ENCODE measurements at places on chromosomes 7 and 10. TPM values are rescaled to one million over a fixed set of nuclear protein-coding genes. Genes with fewer than 3 reads are reported as not detected.

The FRMPD2 gene
- not detected for total RNA-seq

- DNase-seq, result no peak
Measured at GRCh38 chr7:27410812-27411544, 168.4 kb downstream of the EVX1 start.

GRCh38 chr10:126250045-126250444, 138.2 kb downstream of the ADAM12 start:
- DNase-seq, result no peak

DNA sequence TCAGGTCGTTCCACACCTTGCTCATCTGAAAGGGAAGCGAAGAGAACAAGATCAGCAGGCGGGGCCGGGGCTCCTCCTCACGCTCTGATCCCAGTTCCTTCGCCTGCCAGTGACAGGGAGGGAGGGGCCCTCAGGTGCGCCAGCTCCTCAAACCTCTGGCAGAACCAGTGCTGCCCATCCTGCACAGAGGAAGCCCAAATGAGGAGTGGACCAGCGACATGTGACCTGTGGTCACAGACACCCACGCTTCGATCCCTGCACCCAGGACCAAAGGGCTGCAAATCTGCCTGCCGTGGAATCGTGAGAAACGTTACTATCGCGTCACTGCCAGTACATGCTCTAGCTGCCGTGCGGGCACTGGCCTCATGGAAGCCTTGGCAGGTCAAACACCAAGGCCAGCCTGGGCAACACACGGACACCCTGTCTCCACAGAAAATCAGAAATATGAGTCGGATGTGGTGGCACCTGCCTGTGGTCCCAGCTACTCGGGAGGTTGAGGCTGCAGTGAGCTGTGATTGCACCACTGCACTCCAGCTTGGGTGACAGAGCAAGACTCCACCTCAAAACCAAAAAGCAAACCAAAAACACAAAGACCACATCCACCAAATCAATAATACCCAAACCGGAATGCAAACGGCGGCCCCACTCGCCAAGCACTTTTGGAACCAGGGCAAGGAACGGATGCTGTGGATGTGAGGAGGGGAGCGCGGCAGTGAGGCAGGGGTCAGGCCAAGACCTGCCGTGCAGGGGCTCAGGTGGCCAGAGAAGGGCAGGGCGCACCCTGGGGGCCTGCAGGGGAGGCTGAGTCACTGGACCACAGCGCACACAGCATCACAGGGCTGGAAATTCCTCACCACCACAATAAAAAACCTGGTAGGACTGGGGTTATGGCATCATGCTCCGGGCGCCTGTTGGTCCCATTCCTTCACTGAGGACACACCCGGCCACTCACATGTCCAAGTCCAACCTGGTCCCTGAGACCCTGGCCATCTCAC, 13.4 kb downstream of the NUDT1 start:
- no peak for DNase-seq

DNA sequence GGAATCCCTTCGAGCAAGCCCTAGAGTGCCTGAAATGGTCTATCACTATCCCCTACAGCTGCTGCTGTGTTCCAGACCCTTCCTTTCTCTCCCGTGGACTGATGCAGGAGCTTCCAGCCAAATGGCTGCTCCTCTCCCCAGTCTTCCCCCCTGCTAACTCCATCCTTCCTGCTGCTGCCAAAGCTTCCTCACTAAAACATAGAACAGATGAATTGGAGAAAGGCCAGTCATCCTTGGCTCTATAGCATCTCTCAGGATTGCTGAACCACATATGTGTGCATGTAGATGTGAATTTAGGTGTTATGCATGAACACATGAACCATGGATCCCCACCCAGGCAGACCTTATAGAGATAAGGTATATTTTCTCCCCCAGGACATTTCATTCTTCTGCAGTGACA, 60.7 kb downstream of the GPR26 start:
- DNase-seq, result peak; percentile 86

DNA sequence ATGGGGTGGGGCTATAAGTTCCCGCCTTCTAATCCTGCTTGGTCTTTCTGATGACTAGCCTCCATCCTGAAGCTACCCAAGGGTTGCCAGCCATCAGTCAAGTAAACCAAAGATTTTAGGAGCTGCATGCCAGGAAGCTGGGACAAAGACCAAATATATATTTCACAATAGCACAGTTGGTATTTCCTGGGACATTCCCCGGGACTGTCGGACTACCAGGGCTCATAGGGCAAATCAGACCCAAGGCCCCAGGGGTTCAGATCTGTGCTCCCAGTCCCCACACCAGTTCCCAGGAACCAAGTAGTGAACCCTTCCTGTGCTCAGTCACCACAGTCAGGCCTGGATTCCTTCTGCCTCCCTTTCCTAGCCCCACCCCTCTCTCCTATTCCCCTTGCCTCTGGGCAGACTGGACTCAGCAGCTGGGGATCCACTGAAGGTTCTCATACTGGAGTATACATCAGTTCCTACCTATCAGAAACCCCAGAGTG, 5.7 kb upstream of the CXCL12 start:
- DNase-seq, result no peak

DNA sequence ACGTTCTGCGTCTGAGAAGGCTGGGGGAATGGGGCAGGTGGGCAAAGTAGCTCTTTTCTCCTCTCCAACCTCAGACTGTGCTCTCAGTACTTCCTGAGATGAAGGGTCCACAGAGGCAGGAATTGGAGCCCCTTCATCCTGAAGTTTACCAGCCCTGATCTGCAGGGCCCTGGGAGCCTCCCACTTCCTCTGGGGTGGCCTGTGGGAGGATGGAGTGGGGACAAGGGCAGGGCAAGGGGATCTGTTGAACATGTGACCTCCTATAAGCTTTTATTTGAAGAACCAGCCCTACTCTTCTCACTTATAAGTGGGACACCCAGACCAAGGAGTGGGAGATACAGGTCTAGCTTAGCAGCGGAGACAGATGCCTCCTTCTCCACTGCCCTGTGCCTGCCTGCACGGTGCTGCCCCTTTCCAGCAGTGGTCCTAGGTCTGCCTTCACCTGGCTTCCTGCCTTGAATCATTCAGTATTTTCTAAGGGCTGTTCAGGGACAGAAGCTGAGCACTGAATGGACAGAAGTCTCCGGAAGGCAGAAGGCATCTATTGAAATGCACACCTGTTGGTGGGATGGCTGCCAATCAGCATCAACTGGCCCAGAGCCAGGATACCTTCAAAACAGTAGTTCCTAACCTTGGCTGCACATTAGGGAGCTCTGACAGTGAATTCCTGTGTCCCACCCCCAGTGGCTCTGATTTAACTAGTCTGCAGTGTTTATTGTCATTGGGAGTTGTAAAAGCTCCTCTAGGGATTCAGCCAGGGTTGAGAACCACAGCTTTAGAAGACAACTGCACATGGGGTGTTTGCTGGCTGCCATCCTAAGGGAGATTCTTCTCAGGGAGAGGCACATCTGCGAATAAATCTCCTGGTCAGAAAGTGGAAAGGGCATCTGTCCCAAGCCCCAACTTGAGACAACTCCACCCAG, 2.7 kb upstream of the ARHGAP22 start:
- DNase-seq, result no peak

DNA sequence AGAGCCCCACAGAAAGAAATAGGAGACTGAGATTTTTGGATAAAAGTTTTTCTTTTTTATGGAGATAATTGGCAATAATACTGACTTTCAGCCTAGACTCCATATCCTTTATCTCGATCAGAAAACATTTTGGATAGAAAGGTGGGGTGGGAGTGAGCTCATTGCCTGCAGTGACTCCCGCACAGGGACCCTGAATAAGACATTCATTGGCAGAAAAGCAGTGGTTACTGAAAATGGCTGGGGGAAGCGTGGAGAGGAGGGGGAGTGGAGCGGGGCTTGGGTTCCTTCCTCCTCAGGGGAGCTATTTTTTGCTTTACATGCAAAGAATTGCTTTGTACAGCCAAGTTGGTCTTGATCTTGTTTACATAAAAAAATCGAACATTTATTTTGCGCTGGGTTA, 90.4 kb upstream of the BMPER start:
- DNase-seq, result peak; percentile 57

GRCh38 chr7:55189878-55190436, 171.1 kb downstream of the EGFR start:
- DNase-seq, result no peak

- DNase-seq, result no peak
Measured at GRCh38 chr10:128070721-128071416, 55.4 kb downstream of the MKI67 start.

All from tongue (tissue), 3 donors.